ENCODE measurements at places on chromosomes 7 and 10.
A peak's percentile ranks its signal among the peaks of the same experiment; 100 is the strongest.

DNA sequence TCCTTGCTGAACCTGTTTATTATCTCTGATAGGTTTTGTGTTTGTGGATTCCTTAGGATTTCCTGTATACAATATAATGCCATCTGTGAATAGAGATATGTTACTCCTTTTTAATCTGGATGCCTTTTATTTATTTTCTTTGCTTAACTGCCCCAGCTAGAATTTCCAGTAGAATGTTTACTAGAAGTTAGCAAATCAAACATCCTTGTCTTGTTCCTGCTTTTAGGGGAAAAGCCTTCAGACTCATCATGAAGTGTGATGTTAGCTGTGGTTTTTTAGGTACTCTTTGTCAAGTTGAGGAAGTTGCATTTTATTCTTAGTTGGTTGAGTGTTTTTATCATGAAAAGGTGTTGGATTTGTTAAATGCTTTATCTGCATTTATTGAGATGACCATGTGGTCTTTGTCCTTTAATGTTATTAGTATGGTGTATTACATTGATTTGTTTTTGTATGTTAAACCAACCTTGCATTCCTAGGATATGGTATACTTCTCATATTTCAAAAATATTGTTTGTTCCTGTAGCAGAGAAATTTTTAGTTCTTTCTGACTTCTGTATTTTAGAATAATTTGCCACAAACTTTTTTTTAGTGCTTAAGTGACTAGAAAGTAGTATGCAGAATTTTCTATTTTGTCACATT is 24.3 kb downstream of the PPP2R2D start:
- DNase-seq: no peak

- DNase-seq: no peak
Measured at GRCh38 chr10:30432622-30433305, 1.2 kb upstream of the MAP3K8 start.

DNA sequence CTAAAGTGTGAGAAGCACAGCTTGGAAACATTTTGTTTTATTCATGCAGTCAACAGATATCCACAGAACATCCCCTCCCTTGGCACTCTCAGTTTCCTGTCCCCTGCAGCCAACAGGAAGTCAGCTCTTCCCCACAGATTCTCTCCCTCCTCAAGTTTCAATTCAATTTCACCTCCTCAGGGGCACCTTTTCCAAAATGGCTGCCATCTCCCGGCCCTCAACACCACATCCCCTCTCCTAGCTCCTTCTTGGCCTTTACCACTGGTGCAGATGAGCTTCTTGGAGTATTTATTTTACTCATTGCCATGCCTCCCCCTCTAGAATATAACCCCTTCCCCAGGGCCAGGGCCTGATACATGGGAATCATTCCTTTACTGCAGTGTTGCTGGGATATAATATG is 94.0 kb downstream of the WDR11 start:
- no peak for DNase-seq

- no peak for DNase-seq
Measured at GRCh38 chr10:98107644-98108430, 26.6 kb upstream of the R3HCC1L start.

- no peak for DNase-seq
Measured at GRCh38 chr10:47026301-47027107, 115.3 kb downstream of the PTPN20 start.

GRCh38 chr7:154960063-154960790 is 42.7 kb downstream of the PAXIP1 start:
- no peak for DNase-seq

GRCh38 chr10:29323367-29323766 is 34.5 kb downstream of the LYZL1 start:
- DNase-seq: no peak

GRCh38 chr10:43570971-43571370 is 3.4 kb downstream of the ZNF239 start:
- DNase-seq: no peak

- DNase-seq: no peak
Measured at GRCh38 chr7:5559576-5560240, 136.1 kb upstream of the TNRC18 start.

- no peak for DNase-seq
Measured at GRCh38 chr7:150663802-150664494, 21.6 kb upstream of the GIMAP2 start.

DNA sequence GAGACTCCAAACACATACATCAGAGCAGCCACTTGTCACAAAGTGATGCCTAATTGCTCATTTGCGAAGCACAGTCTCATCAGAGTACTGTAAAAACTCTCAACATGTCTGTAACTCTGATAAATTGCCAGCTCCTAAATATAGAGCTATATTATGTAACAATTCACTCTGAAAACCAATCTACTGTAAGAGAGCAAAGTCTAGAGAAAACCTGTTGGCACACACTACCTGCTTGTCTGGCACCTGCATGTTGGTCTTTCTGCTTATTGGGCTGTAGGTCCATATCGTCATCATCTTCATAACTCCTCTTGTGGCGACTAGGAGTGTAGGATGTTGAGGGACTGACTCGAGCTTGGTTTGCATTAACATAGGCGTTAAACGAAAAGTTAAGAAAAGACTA is 19.8 kb downstream of the MCMBP start:
- DNase-seq: peak; percentile 27

DNA sequence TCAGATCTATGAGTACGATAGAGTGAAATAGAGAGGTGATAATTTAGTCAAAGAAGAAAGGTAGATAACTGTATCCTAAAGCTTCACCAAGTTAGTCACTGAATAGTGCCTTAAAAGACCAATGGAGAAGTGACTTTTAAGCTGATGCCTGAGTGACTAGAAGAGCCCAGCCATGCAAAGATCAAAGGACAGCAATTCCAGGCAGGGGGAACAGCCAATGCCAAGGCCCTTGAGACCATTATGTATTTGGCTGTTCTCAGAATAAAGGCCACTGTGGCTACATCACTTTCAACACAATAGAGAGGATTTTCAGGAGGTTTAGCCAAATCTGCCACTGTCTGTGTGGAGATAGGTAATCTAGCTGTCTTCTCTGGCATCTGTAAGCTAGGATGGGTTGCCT is 17.8 kb downstream of the HDAC9 start:
- DNase-seq: no peak

DNA sequence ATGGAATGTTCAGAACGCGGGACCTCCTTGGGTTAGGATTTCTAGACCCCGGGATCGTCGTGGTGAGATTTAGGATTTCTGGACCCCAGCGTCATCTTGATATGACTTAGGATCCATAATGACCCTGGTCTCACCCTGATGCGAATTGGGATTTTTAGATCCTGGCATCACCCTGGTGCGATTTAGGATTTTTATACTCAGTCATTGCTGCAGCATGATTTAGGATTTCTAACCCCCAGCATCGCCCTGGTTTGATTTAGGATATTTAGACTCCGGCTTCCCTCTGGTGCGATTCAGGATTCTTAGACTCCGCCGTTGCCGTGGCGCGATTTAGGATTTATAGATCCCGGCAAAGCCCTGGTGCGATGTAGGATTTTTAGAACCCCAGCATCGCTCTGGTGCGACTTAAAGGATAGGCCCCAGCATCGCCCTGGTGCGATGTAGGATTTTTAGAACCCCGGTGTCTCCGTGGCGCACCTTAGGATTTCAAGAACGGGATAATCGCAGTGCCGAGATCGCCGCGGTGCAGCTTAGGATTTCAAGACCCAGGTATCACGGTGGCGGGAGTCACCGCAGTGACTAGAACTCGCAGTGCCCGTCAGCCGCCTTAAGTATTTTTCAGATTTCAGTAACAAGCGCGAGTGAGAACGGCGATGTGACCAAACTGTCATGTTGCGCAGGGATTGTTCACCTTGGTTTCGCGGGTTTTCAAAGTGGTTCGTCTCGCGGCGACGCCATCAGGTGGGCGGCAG is 814 bp downstream of the MEST start:
- DNase-seq: peak; percentile 16

- no peak for DNase-seq
Measured at GRCh38 chr7:90706072-90706716, 110.1 kb downstream of the CDK14 start.

DNA sequence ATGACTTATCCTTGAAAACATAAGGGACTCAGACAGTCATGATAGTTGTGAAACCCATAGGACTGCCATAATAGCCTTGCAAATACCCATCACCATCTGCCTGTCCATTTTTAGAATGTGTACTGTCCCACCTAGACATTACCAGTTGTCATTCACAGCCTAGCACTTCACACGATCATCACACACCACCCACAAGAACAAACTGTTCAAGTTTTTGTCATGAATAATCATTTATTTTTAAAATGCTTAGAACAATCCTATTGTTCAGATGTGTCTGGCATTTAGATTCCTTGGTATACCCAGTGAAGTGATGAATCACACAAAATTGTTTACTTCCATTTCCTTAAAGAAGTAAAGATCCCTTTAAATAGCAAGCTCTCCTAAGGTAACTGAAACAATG is 46.6 kb downstream of the CCDC3 start:
- DNase-seq: no peak

DNA sequence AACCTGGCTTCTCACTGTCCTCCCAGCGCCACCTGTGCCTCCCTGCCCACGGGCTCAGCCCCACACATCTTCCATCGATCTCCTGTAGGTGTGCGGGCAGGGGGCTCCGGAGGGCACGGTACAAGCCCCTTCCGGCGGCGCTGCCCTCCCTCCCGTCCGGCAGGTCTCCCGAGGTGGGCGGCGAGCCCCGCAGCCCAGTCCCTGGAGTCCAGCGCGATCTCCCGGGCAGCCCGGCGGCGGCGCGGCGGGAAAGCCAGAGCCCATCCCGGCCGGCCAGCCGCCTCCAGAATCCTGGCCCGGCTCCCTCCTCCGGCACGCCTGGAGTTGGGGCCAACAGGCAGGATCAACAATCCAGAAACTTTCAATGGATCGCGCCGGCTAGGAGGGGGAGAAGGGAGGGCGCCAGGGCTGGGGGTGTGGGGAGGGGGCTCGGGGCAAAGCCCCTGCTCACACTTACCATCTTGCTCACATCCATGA is 100.1 kb downstream of the HIP1 start:
- DNase-seq: peak; percentile 30

DNA sequence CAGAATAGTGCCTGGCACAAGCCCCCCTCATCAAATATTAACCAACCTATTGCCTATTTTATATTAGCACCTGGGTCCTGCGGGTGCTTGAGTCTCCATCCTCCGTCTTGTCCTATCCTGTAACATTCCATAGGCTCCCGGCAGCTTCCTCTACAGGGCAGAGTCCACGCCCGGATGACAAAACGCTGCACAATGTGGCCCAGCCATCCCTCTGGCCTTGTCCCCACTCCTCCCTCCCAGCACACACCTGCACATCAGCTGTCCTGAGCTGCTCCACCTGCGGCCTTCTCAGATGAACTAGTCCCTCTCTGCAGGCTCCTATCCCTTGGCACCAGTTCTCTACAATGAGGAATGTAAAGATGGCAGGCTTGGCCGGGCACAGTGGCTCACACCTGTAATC is 153.5 kb upstream of the PDE1C start:
- no peak for DNase-seq

GRCh38 chr7:111756687-111757178 is 194.4 kb upstream of the IMMP2L start:
- DNase-seq: peak; percentile 54

GRCh38 chr10:35409094-35409582 is 72.8 kb downstream of the CCNY start:
- DNase-seq: no peak

- DNase-seq: no peak
Measured at GRCh38 chr10:114458955-114459354, 54.7 kb upstream of the AFAP1L2 start.

DNA sequence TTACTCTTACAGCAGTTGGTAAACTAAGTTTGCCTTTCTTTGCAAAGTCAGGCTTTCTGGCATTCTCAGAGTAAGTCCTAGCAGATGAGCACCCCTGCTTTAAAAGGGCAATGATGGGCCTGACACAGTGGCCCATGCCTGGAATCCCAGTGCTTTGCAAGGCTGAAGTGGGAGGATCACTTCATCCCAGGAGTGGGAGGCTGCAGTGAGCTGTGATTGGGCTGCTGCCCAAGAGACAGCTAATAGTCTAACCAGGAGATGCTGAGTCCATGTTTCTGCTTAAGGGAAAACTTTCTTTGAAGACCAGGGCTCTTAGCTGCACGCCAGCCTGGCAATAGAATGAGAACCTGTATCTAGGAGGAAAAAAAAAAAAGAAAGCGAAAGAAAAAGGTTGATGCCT is 100.2 kb upstream of the MPP7 start:
- DNase-seq: no peak

GRCh38 chr7:90777886-90778285 is 181.8 kb downstream of the CDK14 start:
- DNase-seq: no peak

DNA sequence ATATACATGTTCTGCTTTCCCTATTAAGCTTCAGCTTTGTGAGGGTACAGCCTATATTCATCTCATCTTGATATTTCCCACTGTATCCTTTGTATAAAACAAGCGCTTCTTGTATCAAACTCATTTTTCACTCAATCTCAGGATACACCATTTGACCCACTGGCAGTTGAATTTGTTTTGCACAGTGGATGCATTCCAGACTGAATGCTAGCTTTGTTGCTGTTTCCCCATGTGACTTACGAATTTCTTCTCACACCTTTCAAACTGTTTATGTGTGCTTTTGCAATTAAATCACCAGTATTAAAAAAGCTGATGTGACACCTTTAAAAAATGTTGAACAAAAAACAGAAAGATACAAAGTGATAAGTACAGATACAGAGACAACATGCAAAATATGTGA is 180.9 kb downstream of the ZNF438 start:
- no peak for DNase-seq

DNA sequence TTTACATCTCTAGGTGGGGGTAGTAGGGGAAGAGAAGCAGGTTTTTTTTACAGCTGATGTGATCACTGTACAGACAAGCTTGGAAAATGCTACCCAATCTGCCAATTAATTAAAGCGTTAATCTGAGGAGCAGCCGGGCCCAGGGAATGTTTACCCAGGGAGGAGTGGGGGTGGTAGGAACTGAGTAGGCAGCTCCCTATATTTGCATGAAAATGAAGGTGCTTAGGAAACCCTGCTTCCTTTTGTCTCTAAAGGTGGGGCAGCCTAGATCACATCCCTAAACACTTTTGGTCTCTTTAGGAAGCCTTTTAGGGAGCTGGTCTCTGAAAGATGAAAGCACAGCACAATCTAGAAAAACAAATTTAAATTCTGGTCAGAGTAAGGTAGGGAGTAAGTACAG is 53.0 kb upstream of the NFKB2 start:
- DNase-seq: no peak

GRCh38 chr10:69446650-69447151 is 4.6 kb upstream of the TSPAN15 start:
- DNase-seq: no peak

DNA sequence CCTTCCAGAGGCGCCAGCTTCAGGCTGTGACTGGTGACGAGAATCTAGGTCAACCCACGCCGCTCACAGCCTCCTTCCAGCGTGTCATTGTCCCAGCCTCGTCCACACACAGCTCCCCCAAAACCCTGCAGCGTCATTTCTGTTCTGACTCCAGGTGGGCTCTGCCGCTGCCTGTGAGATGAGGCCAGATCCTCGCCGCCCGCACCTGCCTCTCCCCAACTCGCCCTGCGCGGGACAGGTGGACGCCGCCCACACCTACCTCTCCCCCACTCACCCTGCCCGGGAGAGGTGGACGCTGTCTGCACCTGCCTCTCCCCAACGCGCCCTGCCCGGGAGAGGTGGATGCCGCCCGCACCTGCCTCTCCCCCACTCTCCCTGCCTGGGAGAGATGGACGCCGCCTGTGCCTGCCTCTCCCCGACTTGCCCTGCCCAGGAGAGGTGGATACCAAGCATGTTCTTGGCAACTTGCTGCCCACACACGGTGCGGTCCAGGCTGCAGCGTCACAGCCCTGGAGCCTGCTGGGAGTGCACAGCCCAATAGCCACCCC is 32.0 kb upstream of the CFAP46 start:
- no peak for DNase-seq
